Bronchial epithelial cell (primary cell): ENCODE measurements at places on chromosomes 1 and 21. TPM values are rescaled to one million over a fixed set of nuclear protein-coding genes. Genes with fewer than 3 reads are reported as not detected.
A peak's percentile ranks its signal among the peaks of the same experiment; 100 is the strongest.

The ZSWIM5 gene
- total RNA-seq: under 0.01 TPM in 2 replicates

The GPA33 gene
- not detected in 2 replicates for total RNA-seq

The PLCH2 gene
- 64.2 and 93.2 TPM in 2 replicates for total RNA-seq

DNA sequence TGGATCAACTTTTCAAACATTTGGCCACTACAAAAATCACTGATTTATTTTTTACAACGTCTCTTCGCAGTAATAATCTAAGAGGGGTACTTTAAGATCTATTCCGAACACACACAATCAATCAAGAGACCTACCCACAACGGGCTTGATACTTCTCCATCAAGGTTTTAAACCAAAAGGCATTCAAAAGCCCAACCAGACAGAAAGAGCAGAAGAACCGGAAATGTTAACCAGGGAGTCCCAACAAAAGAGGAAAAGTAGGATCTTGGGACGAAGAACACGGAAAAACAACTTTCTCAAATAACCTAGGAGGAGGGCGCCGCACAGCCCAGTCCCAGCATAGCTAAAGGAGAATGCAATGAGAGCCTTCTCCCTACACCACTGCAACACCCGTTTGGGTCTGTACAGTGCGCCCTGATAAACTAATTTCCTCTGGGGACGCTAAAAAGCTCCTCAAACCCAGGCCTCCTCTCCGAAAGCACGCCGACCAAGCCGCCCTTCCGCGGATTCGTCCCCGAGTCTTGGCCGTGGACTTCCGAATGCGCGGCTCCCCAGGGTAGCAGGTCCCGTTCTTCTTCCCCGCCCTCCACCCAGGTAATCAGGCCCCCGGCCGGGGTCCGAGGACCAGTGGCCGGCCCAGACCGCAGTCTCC is 623 bp downstream of the RPL22 start:
- DNase-seq: no peak

DNA sequence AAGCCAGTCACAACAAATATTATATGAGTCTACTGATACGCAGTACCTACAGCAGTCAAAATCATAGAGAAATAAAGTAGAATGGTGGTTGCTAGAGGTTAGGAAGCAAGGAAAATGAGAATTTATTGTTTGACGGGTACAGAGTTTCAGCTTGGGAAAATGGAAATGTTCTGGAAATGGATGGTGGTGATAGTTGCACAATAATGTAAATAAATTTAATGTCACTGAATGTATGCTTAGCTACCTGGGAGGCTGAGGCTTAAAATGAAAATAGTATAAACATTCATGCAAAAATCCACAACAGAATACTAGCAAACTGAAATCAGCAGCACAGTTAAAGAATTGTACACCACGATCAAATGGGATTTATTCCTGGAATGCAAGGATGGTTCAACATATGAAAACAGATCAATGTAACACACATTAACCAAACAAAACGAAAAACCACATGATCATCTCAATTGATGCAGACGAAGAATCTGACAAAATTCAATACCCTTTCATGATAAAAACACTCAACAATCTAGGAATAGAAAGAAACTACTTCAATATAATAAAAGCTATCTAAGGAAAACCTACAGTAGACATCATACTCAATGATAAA is 10.7 kb downstream of the TUT4 start:
- DNase-seq: no peak

DNA sequence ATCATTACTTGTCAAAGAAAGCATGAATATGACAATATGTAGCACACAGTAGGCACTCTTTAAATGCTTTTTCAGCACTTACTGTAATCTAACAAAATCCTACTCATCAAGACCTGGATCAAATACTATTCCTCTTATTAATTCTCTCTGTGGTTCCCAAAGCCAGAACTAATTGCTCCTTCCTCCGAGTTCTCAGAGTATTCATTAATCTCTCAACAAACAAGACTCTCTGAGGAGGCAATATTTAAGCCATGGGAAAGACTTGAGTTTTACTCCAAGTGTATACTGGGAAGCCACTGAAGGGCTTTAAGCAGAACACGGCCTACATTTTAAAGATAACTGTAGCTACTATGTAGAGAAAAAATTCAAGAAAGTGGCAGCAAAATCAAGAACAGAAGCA is 79.7 kb downstream of the ENAH start:
- DNase-seq: no peak

- no peak for DNase-seq
These were observed 7.2 kb downstream of the KCNN3 start for GRCh38 chr1:154862907-154863306.

DNA sequence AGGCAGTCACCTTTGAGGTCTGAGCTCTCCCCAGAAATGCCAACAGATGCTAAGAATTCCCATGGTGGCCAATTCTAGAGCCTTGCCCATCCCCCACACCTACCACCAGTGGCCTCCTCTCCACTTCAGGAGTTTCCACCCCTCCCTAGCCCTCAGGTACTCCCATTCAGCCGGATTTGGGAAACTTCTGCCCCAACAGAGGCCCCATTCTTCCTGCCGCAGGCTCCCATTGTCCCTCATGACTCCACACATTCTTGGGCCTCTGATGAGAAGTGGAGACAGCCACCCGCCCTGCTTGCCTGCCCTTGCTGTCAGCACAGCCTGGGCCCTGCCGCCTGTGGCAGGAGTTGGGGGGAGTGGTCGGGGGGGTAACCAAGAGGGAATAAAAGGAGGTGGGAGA is 4.6 kb downstream of the BLACAT1 start:
- DNase-seq: no peak

DNA sequence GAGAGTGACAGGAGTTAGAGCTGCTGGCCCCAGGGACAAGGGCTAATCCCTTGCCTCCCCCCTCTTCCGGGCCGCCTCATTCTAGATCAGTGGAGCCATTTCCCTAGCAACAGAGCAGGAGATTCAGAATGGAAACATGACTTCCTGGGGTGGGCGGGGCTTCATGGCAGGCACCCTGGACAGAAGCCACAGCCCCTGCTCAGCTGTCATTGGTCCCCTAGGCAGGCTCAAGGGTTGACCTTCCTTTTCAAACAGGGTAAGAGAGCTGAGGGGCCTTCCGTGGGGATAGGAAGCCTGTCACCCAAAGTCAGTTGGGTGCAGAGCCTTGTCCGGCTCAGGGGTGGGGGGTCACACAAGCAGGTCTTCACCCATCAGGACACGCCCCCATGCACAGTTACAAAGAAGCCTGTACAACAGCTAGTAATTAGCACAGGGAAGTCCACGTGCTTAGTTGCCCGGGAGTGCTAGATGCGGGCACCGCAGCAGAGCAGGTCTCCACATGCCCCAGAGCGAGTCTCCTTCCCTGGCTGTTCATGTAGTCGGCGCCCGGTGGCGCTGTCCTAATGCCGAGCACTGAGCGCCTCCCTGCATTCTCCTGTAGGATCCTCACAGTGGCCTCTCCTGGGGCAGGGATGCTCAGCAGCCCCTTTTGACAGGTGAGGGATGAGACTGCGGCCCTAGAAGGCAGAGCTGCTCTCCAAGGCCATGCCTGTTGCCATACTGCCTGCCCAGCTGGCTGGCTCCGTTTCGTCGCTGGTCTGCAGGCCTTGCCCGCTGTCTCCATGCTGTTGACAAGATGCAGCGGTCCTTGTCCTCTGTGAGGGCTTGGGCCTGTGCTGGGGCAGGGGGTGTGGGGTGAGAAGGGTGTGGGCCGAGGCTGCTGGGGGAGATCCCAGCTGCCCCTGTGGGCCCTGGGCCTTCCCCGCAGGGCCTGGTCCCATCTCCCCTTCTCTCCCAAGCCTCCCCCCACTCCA is 5.1 kb downstream of the TMEM201 start:
- DNase-seq: peak; percentile 85

- DNase-seq: no peak
These were observed 30.5 kb downstream of the SIPA1L2 start for GRCh38 chr1:232599178-232600041.
